ENCODE measurements at places on chromosomes 4 and X.

DNA sequence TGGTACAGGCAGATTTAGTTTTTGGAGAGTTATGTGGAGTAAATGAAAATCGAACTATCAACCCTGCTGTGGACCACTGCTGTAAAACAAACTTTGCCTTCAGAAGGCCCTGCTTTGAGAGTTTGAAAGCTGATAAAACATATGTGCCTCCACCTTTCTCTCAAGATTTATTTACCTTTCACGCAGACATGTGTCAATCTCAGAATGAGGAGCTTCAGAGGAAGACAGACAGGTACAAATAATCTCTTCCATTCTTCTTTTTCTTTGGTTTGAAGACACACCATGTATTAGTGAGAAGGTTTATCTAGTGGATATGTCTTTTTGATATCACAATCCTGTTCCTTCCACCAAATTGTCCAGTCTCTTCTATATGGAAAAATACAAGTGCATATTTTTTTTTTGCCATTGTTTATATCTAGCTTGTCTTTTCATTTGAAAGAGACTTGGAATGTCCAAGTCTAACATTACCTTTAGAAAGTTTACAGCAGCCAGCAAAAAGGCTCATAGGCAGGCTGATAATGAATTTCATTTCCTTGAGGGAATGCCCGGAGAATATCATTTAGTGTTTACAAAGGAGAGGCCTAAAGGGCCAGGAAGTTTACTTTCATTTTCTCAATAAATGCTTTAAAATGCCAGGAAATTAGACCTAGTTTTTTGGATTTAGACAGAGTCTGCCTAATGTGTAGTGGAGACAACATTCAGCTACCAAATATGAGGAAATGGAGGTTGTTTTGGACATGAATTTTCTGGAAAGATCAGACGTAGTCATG lies 18.6 kb downstream of the AFM start:
- DNase-seq = no peak

- no peak for DNase-seq
Measured at GRCh38 chr4:26088433-26088928, 174.5 kb downstream of the SMIM20 start.

DNA sequence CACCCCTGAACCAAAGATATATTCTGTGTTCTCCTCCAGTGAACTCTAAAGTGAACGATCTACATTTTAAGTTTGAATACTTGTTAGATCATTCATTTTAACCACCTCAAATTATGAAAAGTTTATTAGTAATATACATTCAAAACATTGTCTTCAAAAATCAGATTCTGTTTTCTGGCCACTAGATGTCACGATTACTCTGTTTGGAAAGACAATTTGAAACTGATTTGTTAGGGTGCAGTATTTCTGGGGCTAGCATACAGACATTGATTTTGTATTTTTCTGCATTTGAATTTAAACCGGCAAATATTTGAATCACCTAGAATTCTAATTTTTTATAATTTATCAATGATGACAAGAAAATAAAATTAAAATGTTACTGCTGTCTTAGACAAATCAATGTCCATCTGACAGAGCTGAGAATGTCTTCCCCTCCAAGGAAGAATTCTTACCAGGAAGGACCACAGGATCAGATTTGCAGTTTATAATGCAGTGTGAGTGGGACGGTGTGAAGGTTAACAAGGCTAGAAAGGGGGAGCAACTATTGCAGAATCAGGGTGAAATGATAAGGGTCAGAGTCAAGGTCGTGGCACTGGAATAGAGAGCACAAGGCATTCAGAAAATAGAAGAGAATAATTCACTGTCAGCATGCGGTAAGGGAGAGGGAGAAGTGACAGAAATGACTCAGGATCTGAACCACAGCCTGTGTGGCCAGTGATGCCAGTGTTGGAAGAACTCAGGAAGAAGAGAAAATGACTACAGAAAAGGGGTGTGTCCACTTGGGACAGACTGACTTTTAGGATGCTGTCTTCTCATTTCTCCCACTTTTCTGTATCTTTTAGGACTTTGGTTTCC lies 91.6 kb downstream of the ANXA10 start:
- no peak for DNase-seq

DNA sequence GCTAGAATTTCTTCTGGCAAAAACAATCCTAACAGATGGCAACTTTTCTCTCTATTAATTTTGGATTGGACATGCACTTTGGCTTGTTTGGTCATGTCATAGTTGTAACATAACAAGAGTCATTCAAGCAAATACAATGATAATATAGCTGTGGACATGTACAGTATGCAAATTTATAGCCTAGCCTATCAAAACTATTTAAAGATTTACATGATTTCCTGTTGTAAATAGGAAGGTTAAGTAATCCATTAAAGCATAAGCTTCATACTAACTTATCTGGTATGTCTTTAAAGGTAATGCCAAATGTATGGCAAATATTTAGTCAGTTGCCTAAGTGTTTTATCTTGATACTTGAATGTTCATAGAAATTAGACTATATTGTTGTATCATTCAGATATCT lies 45.3 kb downstream of the RPA4 start:
- DNase-seq = no peak

- DNase-seq = no peak
Measured at GRCh38 chr4:4693258-4693657, 151.4 kb upstream of the STX18 start.

GRCh38 chr4:77930154-77930639 lies 67.6 kb downstream of the MRPL1 start:
- DNase-seq = no peak

GRCh38 chr4:88964450-88964849 lies 92.5 kb downstream of the FAM13A start:
- no peak for DNase-seq

DNA sequence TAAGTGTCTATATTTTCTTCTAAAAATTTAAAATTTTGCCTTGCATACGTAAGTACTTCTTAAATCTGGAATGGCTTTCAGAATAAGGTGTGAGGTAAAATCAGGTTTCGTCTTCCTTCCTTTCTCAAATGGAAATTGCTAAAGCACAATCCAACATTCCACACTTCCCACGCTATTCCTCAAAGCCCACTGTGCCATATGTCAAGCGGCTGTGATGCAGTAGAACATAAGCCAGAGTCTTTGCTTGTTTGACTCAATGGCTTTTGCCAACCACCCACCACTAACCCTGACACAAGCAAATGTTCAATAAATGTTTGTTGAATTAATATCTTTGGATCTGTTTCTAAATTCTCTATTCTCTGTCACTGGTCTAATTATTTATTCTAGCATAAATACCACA lies 1199.7 kb upstream of the TENM3 start:
- no peak for DNase-seq

GRCh38 chrX:50813843-50814661 lies at the start of gene SHROOM4:
Gene SHROOM4 (minus strand): TSS chrX:50814194. CDS start chrX:50814018, 176 bp downstream.
- DNase-seq = no peak
